ENCODE measurements at places on chromosomes 1 and 21.

GRCh38 chr1:198161718-198162090, 4.9 kb downstream of the NEK7 start:
- no peak for DNase-seq

DNA sequence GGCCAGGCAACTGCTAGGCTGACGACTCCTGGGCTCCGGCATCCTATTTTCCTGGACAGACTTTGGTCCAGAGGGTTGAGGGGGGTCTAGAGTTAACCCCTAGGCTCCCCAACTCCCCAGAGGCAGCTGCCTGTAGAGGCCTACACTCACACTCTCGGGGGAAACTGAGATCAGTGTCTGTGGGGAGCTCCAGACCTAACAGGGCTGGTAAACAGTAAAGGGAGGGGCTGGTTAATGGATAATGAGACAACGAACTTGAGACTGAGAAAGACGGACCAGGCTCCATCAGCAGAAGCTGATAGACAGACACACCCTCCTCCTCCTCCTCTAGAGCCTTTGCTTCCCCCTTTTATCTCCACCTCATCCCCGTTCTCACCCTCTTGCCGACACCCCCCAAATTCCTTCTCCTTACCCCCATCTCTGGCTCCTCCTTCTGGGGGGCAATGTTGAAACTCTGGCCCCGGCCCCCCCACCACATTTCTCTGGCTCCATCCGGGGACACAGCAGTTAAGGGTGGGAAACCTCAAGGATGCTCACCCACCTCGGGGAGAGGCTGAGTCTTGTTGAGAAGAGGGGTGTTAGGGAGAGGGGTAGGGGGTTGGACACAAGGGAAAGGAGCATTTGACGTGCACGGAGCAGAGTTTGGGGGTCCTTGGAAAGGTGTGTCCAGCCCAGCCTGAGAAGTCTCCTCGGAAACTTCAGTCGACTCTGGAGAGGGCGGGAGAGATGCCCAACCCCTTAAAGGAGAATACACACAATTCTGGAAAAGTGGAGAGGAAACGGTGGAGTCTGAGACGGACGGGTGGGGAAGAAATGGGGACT, at the start of gene MTMR11:
MTMR11 (minus strand) TSS at position 710 of the 822 bp plus-strand sequence; CDS start at position 478, 232 bp downstream.
- DNase-seq = no peak

DNA sequence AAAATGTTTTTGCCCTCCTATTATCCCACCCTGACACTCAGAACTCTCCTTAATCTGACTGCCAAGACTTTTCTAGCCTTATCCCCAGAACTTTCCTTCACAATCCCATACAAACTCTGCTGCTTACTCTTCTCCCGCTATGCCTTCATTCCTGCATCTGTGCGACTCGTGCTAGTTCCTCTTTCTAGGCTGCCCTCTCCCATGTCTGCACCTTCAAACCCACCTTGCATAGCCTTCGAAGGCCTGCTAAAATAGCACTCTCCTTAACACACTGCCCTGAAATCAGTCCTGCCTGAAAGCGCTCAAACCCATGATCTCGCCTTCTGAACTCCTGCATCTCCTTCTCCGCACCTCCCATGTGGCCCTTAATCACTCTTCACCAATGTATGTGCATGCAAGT, 2.5 kb upstream of the NCF2 start:
- no peak for DNase-seq

- DNase-seq = no peak
Observed at GRCh38 chr1:180352021-180352420, 122.0 kb downstream of the LHX4 start.

GRCh38 chr1:199319341-199319740, 680.5 kb downstream of the PTPRC start:
- no peak for DNase-seq

GRCh38 chr1:167618366-167618765, 11.7 kb upstream of the RCSD1 start:
- DNase-seq = no peak

DNA sequence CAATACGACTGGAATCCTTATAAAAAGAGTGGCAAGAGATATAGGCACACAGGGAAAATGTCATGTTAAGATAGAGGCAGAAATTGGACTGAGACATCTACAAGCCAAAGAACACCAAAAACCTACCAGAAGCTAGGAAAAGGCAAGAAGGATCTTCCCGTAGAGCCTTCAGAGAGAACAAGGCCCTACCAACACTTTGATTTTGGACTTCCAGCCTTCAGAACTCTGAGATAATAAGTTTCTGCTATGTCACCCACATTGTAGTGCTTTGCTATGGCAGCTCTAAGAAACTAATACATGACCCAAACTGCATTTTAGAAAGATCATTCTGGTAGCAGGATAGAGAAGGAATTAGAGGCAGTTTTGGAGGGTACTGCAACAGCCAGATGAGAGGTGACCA, 24.1 kb upstream of the MUTYH start:
- DNase-seq = no peak

GRCh38 chr1:176733661-176734060, 270.7 kb downstream of the PAPPA2 start:
- DNase-seq = no peak

DNA sequence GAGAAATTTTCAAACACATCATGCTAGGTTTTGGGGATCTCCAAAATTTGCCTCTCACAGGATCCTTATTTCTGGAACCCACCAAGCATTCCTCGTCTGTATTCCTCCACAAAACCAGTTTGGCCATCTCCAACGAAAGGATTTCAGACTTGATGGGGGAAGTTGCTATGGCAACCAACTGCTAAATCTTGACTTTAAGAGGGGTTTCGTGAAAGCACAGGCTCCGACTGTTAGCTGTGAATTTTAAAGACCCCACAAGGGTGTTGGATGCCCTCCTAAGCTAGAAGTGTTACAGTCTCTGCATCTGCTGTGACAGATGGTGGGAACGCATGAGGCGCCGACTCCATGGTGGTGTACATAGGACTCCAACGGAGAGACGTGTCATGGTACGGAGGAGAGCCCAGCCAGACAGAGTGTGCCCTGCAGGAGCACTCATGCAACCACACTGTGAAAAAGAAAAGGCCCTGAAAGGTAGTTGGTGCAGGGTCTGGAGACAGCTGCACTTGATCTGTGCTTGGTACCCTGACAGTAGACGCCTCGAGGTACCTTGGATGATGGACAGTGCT, 147.1 kb downstream of the ASTN1 start:
- DNase-seq = no peak

DNA sequence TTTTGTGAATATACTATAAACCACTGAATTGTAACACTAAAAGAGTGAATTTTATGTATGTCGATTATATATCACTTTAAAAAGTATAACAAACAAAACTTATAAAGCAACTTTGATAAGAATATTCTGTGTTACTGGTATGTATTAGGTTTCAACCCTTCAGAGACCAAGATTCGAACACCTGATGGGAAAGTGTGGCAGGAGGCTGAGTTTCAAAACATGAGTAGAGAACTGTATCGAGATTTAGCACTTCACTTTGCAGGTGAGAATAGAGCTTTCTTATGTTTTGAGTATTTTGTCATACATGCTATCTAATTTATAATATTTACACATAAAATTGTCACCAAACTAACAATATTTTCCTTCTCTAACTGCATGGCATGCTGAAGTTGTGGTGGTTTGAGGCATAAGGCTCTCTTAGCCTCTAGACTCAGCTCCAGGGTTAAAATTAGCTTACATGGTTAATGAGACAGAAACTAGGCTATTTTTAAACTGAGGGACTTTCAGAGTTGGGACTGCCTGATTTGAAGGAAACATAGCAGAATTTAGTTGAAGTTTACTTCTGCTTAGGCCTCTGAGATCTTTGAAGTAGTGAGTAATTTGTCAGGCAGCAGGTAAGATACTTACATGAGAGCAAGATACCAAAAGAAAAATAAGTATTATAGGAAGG, 48.6 kb downstream of the CEP350 start:
- no peak for DNase-seq

DNA sequence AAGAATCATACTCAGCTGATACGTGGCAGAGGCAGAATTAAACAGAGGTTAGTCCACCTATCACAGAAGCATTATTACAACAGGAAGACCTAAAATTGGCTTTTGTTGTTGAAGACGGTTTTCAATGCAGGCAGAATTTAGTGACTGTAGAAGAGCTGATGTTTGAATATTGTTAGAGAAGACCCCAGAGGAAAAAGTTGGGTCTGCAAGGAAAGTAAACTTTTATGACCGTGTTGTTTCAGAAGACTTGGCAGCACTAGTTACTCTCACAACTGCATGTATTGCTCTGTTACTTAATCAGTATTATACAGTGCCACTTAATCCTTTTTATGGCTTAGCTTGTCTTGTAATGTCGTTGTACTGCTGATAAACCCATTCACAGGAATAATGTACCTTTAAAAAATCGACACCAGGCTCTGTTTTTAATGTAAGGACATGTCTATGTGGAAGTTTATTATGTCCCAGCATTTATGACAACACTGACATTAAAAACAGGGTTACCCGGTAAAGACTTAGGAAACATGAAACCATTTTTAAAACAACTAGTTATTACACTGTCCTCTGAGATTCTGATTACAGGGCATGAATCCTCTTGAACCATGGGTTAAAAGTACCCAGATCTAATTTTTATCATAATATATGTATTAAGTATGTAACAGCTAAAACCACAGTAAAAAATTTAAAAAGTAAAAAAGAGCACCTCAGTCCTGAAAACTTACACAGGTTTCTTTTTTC, 235.4 kb downstream of the TTLL7 start:
- DNase-seq = no peak

DNA sequence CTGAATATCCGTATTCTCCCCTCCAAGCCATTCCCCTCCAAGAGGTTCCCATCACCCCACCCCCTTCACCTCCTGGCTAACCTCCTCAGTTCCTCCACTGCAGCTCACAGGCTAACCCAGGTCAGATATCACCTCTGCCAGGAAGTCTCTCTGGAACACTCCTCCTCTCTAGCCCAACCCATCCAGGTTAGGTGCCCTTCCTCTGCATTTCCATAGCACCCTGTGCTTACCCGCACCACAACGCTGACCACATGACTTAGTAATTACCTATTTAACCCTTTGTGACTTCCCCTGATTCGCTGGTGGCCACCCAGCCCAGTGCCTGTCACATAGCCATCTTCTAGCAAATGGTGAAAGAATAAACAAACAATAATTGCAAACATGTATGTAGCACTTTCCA, 49.5 kb upstream of the IFFO2 start:
- DNase-seq = no peak

DNA sequence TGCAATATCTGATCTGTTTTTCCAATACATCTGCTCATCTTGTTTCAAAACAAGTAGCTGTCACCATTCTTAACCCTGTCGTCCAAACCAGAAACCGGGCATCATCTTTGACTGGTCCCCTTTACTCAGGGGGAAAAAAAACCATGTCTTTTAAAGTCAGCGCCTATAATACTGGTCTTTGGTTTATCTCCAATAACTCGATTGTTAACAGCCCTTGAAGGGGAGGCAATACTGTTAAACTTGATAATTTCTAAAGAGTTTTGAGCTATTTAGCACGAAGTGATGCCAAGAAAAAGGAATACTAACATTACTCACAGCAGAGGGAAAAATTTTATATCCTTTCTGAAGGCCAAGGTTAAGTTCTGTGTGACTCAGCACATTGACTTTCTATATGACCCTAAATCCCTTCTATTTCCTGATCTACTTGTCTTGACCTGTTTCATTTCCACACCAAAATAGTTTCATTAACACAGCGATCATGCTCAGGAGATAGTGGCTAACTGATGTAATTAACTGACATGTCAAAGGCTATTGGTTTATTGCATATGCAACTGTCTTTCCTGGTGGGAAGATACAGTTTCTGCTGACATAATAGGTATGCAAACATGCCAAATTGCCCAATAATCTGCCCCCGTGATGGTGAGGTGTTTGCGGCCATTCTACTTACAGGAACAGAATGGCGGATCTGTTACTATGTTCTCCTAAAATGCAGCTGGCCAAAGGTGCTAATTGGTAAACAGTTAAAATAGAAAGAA, 59.1 kb downstream of the NFIA start:
- DNase-seq = no peak

DNA sequence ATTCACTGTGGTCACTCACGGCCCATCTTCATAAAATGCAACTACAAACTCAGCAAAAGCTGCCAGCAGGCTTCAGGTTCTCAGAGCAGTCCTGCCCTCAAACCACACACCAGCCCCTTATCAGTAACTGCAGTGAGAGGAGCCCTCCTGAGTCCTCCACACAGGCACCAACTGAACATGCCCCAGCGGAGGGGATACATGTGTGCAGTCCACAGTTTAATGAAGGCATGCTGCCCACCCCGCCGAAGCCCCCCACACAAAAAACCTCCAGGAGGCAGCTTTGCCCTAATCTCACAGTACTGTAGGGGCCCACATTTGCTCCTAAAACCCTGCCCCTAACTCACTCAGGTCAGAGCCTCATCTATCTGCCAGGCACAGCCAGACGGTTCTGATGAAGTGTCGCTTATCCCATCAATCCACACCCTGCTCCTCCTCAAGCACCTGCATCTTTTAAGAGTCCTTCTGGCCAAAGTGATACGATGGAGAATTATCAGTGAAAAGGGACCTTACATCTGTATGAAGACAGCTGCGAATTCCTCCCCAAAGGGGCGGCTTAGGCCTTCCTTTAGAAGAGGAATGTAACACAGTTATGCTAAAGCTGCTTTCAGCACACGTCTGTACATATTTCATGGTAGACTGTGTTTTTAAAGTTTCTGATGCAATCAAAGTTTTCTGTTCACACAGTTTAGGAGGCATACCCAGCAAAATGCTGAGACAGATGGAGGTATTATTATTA, 3.5 kb downstream of the ABCB10 start:
- DNase-seq = no peak

DNA sequence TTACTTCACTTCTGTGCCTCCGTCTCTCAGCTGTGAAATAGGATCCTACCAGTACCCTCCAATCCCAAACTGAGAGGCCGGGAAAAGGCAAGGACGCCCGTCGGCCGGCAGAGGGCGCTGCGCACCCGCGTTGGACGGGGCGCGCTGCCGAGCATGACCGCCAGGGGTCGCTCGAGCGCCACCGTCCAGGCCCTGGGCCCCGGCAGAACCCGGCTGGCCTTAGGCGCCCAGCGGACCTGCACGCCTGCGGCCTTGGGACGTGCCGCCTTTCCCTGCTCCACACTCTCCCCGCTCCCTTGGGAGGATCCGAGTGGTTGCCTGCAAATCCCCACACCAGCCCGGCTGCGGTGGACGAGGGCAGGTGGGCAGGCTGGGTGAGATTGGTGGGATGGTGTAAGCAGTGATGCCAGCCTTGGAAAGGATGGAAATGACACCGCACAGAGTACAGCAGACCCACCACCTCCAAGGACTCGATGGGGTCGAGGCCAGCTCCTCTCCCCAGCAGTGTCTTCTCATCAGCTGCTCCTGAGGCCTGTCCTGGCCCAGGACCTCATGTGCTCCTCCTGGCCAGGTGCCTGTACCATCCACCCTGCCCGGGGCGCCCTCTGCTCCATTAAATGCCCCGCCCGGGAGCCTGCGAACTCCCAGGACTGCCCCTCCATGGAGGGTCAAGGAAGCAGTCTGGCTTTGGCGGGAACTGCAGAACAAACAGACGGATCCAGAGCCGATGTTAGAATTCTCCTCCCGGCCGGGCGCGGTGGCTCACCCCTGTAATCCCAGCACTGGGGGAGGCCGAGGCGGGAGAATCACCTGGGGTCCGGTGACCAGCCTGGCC, 47.4 kb upstream of the LBR start:
- DNase-seq = no peak

- DNase-seq = no peak
Observed at GRCh38 chr1:77484334-77484733, 198.1 kb downstream of the ZZZ3 start.

All from hypothalamus (tissue), 51 donors.